Hypothalamus (tissue), 51 donors: ENCODE measurements at places on chromosomes 3 and 15.

DNA sequence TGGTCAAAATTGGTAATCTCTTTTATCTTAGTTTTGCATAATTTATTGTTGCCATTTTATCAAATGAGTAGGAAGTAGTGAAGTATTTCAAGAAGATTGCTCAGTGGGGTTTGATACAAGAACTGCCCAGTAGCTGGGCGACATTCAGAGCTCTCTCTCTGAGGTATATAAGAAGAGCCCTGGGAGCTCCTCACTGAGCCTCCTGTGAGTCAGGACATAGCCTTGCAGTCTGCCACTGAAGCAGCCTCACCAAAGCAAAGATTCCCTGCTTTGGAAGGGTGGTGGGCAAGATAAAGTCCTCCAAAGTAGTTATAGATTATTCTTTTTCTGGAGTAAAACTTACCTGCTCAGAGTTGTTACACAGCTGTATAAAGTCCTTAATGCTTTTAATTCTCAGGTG is 26.1 kb downstream of the SKIL start:
- no peak for DNase-seq

- DNase-seq: no peak
Measured at GRCh38 chr3:45137656-45138181, 8.5 kb downstream of the CDCP1 start.

DNA sequence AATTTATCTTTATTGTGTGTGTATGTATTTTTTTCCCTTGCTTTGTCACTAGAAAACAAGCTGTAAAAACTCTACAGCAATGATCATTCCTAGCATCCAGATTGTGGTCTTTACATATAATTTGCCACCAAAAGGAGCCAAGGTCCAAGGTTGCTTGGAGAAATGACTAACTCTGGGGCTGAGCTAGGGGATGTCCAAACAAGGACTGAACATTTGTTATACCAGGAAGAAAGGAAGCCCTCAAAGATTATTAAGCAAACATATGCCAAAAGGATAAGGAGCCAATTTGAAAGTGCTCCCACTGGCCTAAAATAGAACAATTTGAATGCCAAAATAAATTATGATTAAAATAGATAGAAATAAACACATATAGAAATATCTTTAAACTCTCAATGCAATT is 293.3 kb downstream of the ZIC1 start:
- DNase-seq: no peak

- DNase-seq: no peak
Measured at GRCh38 chr3:117936159-117936558, 1098.5 kb downstream of the IGSF11 start.

DNA sequence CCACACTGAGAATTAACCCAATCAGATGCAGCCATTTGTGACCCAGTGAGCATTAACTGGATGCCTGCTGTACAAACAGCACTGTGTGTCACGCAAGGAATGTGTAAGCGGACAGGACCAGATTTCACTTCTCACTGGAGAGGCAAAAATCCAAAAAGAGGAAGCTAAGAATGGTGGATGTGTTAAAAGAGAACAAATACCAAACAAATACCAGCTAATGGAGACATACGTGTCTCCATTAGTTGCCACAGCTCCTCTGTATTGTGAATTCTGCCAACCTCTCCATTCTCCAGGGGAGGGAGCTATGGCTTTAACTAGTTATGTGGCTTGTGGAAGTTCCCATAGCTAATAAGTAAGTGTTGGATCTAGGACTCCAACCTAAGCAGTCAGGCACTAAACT is 2.6 kb downstream of the LTF start:
- DNase-seq: no peak

- DNase-seq: no peak
Measured at GRCh38 chr15:101016581-101016980, 97.4 kb downstream of the LRRK1 start.

DNA sequence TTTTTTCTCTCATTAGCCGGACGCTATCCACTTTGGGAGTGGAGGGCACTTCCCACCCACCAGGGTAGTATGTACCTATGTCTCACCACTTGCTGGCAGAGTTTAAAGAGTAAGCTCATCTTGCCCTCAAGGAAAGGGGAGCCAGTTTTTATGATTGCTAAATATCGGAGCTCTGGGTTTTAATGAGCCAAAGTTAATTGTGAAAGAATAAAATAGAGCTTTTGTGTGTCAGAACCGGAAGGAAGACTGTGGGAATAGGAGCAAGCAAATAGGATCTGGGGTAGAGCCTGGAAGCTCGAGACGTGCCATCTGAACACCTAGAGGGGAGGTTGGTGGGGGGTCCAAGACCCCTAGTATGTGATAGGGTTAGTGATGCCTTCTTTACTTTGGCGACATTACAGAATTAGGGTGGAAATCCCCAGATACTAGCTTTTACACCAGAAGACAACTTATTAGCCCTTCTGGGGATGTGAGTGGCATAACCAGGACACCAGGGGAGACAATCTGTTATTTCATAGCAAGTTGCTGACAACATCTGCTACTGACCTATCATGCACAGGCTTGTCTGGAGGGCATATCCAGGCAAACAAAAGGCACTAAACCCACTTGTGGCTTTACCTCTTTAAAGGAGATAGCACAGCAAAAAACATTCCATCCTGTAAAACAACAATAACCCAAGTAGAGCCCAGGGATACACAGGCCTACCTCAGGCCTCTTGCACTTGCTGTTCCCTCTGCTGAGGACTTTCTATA is 333.8 kb downstream of the ZNF621 start:
- no peak for DNase-seq

- DNase-seq: no peak
Measured at GRCh38 chr15:93042211-93042610, 46.8 kb downstream of the RGMA start.
